Kidney (tissue), 22 donors: ENCODE measurements at places on chromosomes 2 and 18.

DNA sequence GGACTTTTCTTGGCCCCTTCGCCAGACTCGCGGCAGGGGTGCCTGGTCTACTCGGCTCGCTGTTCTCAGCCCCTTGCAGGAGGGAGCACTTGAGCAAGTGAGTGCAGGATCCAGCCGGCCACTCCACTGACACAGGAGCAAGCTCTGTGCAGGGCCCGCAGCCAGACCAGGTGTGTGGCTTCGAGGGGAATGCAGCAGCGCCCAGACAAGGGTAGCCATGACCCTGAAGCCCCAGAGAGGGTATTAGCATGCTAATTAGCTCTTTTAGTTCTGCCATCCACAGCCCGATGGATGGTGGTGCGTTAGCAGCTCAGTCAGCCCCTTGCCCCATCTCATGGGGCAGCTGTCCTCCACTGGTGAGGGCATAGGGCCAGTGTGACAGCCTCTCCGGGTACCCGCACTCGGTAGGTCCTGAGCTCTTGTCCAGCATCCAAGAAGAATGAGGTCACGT, 103.2 kb upstream of the HS6ST1 start:
- peak; percentile 6 for DNase-seq

DNA sequence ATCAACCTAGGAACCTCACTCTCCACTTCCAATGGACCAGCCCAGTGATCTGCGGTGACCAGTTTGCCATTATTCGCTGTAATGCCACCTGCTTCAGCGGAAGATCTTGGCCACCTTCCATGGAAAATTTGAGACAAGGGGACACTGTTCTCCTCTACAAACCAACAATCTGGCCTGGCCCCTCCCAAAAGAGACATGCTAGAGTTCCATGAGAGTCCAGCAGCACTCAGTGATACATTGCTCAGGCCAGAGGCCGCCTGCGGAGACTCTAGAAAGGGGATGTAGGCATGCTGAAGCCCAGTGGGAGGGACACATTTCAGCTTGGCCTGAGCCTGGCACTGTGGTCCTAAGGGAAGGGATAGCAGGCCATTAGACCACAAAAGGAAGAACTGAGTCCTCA, 58.3 kb downstream of the COL6A3 start:
- DNase-seq = no peak

- DNase-seq = no peak
Measured at GRCh38 chr2:55418072-55418471, 1.6 kb downstream of the CCDC88A start.

- no peak for DNase-seq
Measured at GRCh38 chr2:120972286-120972685, 236.6 kb downstream of the GLI2 start.

GRCh38 chr2:108594132-108594981, 60.1 kb downstream of the LIMS1 start:
- no peak for DNase-seq

GRCh38 chr2:55115761-55116597, 65.7 kb upstream of the RTN4 start:
- DNase-seq = no peak

GRCh38 chr2:169734169-169734847, 676 bp downstream of the KLHL23 start:
- peak; percentile 68 for DNase-seq

GRCh38 chr2:26172871-26173775, at the start of gene GAREM2:
Gene GAREM2, plus strand, starts transcription at chr2:26173088. Its CDS starts 133 bp downstream, at chr2:26173221.
- DNase-seq = no peak

DNA sequence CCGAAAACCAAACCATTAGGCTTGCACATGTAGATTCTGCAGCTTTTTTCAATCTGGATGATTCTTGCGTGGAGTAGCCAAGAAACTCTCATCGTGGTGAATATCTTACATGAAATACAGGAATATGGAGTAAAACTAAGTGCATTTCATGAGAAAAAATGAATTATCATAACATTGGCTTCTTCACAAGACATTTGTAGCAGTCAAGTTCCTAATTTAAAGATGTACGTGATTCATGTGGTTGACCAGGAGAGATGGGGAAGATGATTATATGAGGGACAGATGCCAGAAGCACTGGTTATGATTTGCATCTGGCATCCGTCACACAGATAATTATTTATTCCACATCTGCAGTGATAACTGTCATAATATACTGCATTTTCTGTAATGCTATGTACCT, 90.4 kb downstream of the ANTXR1 start:
- no peak for DNase-seq

DNA sequence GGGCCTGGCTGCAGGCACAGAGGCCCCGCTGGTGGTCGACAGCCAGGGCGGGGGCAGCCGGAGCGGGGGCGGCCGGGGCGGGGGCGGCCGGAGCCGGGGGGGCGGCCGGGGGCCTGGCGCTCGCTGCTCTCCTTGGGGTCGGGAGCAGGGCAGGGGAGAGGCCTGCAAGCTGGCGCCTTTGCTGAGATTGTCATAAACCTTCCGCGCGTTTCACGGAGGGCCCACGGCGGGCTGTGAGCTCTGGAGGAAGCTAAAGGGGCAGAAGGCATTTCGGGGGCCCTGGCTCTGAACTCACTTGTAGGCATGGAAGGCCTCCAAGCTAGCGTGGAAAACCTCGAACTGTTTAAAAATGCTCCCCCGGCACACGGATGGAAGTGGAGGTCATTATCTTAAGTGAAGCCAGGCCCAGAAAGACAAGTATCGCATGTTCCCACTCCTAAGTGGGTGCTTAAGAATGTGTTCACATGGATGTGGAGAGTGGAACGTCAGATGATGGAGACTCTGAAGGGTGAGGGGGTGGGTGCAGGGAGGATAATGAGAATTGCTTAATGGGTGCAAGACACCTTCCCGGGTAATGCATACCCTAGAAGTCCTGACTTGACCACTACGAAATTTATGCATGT, 629 bp downstream of the PRELID3A start:
- DNase-seq = no peak

- DNase-seq = no peak
Measured at GRCh38 chr2:143345887-143346787, 216.9 kb downstream of the ARHGAP15 start.

DNA sequence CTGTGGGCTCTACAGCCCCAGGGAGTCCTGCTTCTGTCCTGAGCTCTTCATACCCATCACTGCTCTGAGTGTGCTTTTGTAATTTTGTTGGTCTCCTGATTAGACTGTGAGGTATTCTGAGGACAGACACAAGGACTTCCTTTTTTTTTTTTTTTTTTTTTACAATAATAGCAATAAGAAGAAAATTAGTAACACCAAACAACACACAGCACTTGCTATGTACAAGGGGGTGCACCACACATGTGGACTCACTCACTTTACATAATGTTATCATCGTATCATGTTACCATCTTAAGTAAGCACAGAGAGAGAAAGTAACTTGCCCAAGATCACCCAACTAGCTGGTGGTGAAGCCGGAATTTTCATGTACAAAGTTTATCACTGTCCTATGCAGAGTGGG, 34.6 kb downstream of the MBP start:
- DNase-seq = no peak

DNA sequence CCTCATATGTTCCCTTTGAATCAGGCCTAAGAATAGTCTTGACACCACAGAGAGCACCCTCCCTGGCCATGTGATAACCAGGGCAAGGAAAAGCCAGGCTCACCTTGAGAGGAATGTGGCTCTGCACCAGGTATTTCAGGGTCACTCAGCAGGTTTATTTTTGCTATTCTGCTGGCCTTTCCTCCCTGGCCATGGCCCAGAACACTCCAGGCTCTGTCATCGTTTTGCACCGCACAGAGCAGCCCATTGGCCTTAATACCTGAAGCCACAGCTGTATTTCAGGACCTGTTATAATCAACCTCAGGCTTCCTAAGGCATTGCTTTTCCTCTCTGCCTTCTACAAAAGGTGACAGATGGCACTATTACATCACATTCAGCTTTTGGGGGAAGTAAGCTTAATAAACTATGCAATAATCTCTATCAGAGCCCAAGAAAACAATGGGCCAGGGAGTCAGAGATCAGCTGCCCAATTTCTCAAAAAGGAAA, 668.3 kb downstream of the IRS1 start:
- no peak for DNase-seq

DNA sequence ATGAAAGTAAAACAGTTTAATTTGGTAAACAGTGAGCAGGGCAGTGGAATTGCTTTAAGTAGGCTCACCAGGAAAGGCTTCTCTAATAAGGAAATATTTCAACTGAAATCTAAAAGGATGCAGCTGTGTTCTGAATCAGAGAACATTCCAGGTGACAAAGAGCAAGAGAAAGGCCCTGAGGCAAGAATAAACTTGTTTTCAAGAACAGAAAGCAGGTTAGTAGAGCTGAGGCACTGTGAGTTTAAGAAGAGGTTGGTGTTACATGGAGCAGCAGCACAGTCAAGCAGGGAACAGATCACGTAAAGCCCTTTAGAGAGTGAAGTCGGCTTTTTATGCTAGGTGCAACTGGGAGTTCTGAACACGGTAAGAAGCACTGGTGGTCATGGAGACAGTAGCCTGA, 57.0 kb upstream of the SCN1A start:
- DNase-seq = peak; percentile 12

DNA sequence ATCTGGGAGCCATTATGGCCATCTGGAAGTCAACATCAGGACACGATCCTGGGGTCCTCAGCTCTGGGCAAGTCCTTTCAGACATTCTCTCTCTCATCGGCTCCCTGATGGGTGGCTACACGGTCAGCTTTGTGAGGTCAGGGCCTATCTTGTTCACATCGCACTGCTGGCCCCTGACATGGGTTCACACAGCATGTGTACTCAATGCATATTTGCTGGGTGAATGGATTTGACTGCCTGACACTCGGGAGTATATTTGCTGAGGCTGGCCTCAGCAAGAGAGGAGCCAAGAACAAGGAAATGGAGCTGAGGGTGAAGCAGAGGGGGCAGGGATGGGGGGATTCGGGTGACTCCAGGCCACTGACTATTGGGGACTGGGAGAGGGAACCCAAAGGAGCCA, 50.5 kb downstream of the SLC4A5 start:
- no peak for DNase-seq

GRCh38 chr2:163808406-163808805, 72.6 kb upstream of the FIGN start:
- DNase-seq = no peak

GRCh38 chr18:2441544-2441943, 129.8 kb downstream of the METTL4 start:
- no peak for DNase-seq

DNA sequence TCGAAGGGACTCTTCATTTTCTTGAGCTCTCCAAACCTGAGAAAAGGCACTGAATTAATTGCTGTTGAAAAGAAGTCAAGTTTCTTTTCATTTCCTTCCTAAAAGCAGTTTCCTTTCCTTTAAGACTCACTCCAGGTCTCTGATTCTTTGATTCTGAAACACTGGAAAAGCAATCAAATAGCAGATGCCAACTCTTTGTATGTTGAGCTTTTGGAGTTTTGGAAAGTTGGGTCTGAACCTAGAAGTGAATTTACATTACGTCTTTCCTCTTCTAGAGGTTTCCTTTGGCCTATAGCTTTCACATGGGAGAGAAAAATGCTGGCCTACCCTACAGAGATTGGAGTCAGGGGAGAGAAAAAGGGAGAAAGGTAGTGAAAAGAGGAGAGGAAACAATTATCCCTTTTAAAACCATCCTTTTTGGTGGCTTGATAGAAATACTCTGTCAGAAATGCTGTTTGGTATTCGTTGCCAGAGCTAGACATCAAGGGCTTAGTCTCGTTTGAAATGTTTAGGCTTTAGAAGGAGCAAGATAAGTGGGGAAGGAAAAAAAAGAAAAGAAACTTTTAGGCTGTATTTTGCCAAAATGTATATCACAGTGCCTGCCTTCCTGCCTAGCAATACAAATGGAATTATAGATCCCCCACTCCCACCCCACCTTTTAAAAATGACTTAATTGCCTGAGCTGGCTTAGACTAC, 187.7 kb downstream of the PRPF40A start:
- DNase-seq = no peak

GRCh38 chr2:180609626-180610340, 370.6 kb upstream of the UBE2E3 start:
- DNase-seq = no peak

- no peak for DNase-seq
Measured at GRCh38 chr2:129849559-129850160, 129.8 kb upstream of the RAB6C start.

DNA sequence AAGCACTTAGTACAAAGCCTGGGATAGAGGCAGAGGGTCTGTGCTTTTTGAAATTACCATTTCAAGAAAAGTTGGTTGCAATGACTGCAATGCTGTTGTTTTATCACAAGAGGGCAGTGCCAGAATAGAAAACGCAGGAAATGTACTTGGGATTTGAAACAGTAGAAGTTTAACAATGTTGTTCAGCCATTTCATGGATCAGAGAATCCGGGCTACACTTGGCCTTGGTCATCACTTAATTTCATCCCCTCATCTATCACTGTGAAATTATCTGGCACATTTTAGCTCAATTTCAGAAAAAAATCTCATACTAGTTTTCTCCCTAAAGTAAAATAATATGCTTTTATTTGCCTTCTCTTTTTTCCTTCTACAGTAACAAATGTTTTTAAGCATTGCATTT, 70.8 kb downstream of the RAPGEF4 start:
- peak; percentile 82 for DNase-seq

DNA sequence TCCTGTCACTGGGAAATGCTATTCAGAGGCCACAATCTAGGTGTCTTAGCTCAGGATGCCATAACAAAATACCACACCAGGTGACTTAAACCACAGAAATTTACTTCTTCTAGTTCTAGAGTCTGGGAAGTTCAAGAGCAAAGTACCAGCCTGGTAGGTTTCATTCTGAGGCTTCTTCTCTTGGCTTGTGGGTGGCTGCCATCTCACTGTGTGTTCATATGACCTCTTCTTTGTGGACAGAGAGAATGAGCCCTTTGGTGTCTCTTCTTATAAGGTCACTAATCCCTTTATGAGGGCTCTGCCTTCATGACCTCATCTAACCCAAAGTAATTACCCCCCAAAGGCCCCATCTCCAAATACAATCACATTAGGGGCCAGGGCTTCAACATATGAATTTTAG, 57.3 kb downstream of the RHOB start:
- no peak for DNase-seq

- DNase-seq = no peak
Measured at GRCh38 chr2:65031341-65032018, 24.7 kb upstream of the CEP68 start.

GRCh38 chr18:35522130-35522959, 24.6 kb upstream of the INO80C start:
- no peak for DNase-seq

GRCh38 chr2:69311024-69311416, 76.0 kb downstream of the GFPT1 start:
- no peak for DNase-seq

- DNase-seq = no peak
Measured at GRCh38 chr2:109529532-109530449, 84.0 kb downstream of the SEPTIN10 start.

GRCh38 chr18:28714498-28714897, 537.6 kb upstream of the CDH2 start:
- no peak for DNase-seq

DNA sequence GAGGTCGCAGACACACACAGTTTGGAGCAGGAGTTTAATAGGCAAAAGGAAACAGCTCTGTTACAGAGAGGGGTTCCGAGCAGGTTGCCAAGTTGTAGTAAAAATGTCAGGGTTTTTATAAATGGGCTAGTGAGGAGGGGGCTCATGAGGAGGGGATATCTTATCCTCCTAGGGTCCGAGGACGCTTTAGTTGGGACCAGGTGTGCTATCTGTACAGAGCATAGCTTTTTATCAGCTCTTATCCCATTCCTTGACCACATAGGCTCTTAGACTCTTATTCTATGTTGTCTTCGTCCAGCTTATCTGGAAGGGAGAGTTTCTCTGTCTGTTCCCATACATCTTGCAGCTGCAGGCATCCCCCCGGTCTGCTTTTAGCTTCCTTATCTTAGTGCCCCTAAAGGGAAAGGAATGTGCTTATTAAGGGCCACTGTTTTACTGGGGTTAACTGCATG, 44.7 kb downstream of the PDK1 start:
- DNase-seq = no peak
